ENCODE measurements at places on chromosomes 7 and 10.
A peak's percentile ranks its signal among the peaks of the same experiment; 100 is the strongest.

GRCh38 chr7:156590212-156590611, 50.4 kb upstream of the RNF32 start:
- DNase-seq = no peak

GRCh38 chr10:63885156-63885555, 364.0 kb downstream of the REEP3 start:
- peak; percentile 6 for DNase-seq

DNA sequence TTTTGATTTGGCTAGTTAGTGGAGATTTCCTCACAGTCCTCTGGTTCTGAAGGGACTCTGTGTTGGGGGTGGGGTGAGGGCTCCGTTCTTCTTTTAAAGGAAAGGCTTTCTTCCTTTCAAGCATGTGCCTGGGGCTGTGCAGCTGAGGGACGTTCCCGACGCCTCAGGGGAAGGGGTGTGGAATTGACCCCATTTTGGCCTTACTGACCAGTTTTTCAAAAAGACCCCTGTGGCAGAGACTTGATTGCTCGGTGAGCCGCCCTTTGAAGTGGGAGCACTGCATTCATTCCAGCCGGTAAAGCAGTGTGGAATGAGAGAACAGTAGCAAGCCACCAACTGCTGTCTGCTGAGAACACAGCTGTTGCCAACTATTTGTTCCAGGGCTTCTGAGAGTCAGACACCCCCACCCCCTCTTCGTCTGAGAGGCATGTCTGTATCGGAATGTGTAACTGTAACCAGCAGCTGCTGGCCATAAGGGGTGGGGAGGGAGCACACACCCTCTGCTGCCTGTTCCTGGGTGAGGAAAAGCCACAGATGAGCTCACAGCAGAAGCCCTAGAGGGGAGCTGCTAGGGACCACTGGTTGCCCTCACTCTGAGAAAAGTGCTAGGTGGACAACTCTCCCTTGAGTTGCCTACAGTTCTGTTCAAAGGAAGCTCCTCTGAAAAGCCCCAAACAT, 33.2 kb downstream of the WBP1L start:
- peak; percentile 38 for DNase-seq

- DNase-seq = no peak
Measured at GRCh38 chr7:49763791-49764190, 9.6 kb upstream of the VWC2 start.

DNA sequence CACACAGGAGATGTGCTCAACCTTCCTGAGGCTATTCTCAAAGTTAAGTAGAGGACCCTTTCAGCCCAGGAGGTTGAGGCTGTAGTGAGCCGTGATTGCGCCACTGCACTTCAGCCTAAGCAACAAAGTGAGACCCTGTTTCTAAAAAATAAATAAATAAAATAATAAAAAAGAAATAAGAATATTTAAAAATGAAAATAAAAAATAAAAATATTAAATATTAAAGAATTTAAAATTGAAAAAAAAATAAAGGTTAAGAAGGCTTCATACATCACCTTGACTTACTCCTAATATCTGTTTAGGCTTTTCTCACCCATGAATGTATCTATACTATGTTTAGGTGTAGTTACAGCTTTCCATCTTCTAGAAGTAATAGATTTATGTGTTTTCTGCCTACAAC, 187.5 kb upstream of the AGK start:
- no peak for DNase-seq

GRCh38 chr10:104895981-104896380, 254.9 kb downstream of the SORCS3 start:
- DNase-seq = no peak

DNA sequence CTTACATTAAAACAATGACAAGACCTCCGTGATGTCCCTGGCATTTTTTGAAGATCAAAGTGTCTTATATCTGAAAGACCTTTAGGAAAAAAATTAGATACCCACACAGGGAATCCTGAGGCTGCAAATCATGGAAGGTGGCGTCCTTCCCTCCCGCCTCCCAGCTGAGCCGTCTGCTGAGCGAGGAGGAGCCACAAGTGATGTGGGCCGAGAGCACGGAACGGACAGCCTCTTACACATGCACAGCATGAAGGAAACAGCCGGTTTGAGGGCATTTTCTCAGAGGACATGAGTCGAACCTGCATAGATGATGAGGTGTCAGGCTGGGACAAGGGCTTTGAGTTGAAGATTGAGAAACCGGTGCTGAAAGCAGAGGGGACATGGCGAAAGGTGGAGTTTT, 163.3 kb downstream of the ADARB2 start:
- DNase-seq = no peak

DNA sequence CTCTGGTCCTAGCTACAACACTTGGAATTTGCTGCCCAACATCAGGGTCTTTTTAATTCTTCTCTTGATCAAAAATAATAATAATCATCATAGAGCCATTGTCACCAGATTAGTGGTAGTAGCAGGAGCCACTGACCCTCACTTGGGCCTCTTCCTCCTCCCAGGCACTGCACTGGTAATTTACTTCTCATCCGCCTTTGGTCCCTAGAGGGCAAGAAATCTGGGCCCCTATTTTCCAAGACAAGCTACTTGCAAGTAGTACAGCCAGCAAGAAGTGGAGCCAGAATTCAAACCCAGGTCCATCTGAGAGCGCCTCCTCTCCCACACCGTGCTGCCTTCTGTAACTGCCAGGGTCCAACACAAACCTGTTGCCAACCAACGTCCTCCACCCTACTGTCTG, 121.2 kb downstream of the SPDYE5 start:
- DNase-seq = no peak

- DNase-seq = no peak
Measured at GRCh38 chr10:45456822-45457221, 82.8 kb downstream of the ALOX5 start.

DNA sequence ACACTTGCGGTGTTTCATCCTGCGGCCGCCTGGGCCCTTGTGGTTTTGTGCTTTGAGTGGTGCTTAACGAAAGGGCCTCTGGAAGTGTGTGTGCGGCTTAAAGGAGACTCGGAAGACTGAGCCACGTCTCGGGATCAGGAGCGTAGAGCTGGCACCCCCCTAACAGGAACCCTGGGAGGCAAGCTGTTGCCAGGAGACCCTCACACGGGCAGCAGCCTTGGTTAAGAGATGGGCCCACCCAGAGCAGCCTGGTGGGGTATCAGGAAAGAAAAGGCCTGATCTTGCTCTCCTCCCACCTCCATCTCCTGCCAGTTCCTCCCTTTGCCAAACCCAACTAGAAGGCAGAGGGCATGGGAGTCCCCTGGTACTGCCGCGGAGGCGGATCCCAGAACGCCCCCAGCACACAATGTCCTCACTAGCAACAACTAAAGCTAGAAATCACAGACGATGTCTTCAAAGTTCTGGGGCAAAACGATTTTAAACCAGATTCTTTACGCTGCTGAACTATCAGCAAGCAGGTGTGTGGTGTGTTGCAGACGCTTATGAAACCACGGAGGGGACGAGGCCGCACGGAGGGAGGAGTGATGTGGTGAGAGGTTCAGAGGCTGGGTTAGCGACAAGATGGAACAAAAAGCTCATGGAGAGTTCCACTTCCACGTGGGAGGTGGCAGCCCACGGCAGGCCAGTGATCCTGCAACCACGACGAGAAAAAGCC, 67.0 kb upstream of the INPP5A start:
- DNase-seq = no peak

Measured in suppressor macrophage treated with lipopolysaccharide for 4 hours (primary cell).